Psoas muscle (tissue), 8 donors: ENCODE measurements at places on chromosomes 7 and 10. TPM values are rescaled to one million over a fixed set of nuclear protein-coding genes. Genes with fewer than 3 reads are reported as not detected.

DNA sequence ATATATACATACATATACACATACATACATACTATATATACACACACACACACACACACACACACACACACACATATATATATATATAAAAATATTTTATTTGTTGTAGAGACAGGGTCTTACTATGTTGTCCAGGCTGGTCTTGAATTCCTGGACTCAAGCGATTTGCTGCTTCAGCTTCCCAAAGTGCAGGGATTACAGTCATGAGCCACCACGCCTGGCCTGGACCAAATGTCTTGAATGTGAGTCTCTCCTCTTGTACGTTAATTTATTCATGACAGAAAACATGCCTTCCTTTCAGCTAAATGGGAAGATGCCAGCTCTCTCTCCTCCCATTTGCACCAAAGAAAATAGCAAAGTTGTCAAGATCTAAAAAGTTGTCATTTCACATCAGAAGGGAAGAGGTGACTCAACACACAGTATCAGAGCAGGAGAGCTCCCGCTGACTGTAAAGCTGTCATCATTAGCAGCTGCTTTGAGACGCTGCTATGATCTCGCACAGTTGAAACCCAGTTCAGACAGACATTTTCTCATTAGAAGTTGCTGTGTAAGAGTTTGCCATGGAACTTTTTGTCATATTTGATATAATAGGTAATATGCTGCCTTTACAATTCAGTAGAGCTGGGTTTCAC is 224.3 kb downstream of the SFMBT2 start:
- no peak overlapping the region for H3K27ac ChIP-seq
- H3K36me3 ChIP-seq, result peaks cover 5% of the 10 kb centered on the region
- no peak for DNase-seq
- no peak overlapping the region for H3K4me3 ChIP-seq
- no peaks in the 10 kb centered on the region for H3K4me1 ChIP-seq

GRCh38 chr7:99221866-99222265 is 14.0 kb upstream of the KPNA7 start:
- DNase-seq, result no peak
- H3K36me3 ChIP-seq, result no peaks in the 10 kb centered on the region
- no peaks in the 10 kb centered on the region for H3K4me1 ChIP-seq
- no peak overlapping the region for H3K27ac ChIP-seq
- H3K4me3 ChIP-seq, result no peak overlapping the region

Gene ZKSCAN1
- total RNA-seq, result 39.2 TPM

Gene VENTX
- total RNA-seq, result 0.29 TPM

- DNase-seq, result no peak
- H3K36me3 ChIP-seq, result no peaks in the 10 kb centered on the region
- no peaks in the 10 kb centered on the region for H3K27me3 ChIP-seq
- H3K4me3 ChIP-seq, result no peak overlapping the region
- H3K4me1 ChIP-seq, result no peaks in the 10 kb centered on the region
- H3K27ac ChIP-seq, result no peak overlapping the region
These were observed 52.3 kb upstream of the CYP2C18 start for GRCh38 chr10:94631077-94631875.

- no peaks in the 10 kb centered on the region for H3K27me3 ChIP-seq
- peaks cover 8% of the 10 kb centered on the region for H3K4me1 ChIP-seq
- no peak overlapping the region for H3K4me3 ChIP-seq
- H3K27ac ChIP-seq, result no peak overlapping the region
- no peak for DNase-seq
These were observed 649.1 kb downstream of the TNS3 start for GRCh38 chr7:46932676-46933424.

Gene PDZD7
- total RNA-seq, result not detected

Gene OR6V1
- not detected for total RNA-seq

GRCh38 chr7:33745934-33746333 is 159.4 kb upstream of the BMPER start:
- H3K27me3 ChIP-seq, result no peaks in the 10 kb centered on the region
- H3K27ac ChIP-seq, result no peak overlapping the region
- H3K36me3 ChIP-seq, result no peaks in the 10 kb centered on the region
- DNase-seq, result no peak
- H3K4me1 ChIP-seq, result peaks cover 18% of the 10 kb centered on the region

- peaks cover 20% of the 10 kb centered on the region for H3K27me3 ChIP-seq
- peak; percentile 76 for DNase-seq
- H3K27ac ChIP-seq, result peak overlapping the region; percentile 9
- peaks cover 7% of the 10 kb centered on the region for H3K4me1 ChIP-seq
- no peaks in the 10 kb centered on the region for H3K36me3 ChIP-seq
These were observed 19.2 kb downstream of the TMEM270 start for GRCh38 chr7:73879977-73880681.

- H3K4me1 ChIP-seq, result peaks cover 7% of the 10 kb centered on the region
- no peaks in the 10 kb centered on the region for H3K27me3 ChIP-seq
- peak; percentile 52 for DNase-seq
- H3K27ac ChIP-seq, result peak overlapping the region; percentile 52
- peaks cover 80% of the 10 kb centered on the region for H3K36me3 ChIP-seq
These were observed 37.0 kb upstream of the FOXL3 start for GRCh38 chr7:252981-253380.

Gene SHTN1
- total RNA-seq, result 0.98 TPM

- DNase-seq, result peak; percentile 45
- no peak overlapping the region for H3K4me3 ChIP-seq
- no peaks in the 10 kb centered on the region for H3K4me1 ChIP-seq
- no peaks in the 10 kb centered on the region for H3K27me3 ChIP-seq
These were observed 1.8 kb downstream of the RBP3 start for GRCh38 chr10:47349941-47350371.

- H3K27me3 ChIP-seq, result no peaks in the 10 kb centered on the region
- DNase-seq, result no peak
- H3K4me1 ChIP-seq, result peaks cover 56% of the 10 kb centered on the region
- H3K27ac ChIP-seq, result no peak overlapping the region
- H3K36me3 ChIP-seq, result no peaks in the 10 kb centered on the region
- H3K4me3 ChIP-seq, result no peak overlapping the region
These were observed 59.4 kb downstream of the SHH start for GRCh38 chr7:155752756-155753445.

DNA sequence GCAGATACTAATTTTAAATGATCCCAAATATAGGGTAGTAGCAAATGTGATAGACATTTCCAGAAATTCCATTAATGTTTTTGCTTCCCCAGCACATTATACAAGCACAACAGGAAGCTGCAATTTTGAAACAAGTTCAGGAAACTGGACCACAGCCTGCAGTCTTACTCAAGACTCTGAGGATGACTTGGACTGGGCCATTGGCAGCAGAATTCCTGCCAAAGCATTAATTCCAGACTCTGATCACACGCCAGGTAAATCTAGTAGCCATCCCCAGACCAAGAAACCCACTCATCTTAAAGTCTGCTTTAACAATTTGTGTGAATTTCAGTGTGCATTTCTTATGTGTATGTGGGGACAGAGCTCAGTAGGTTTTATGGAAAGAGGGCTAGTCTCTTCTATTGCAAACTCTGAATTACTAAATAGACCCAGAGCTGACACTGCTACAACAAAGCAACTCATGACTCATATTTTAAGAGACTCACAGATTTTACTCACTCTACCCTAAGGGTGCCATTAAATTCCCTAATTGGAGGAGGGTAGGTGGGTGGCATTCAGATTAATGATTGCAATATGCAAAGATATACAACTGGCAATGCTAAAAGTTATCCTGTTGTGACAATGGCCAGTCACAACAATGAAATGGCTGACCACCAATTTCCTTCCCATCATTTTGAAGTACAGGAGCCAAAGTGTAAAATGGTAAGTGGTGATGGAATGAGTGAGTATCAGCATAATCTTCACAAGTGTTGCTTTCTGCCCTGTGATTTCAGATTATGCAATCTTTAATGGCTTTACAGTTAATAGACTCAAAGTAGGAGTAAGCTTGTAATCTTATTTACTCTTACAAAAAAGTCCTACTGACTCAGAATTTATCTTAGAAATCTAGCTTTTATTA is 317.6 kb upstream of the PLXDC2 start:
- no peaks in the 10 kb centered on the region for H3K36me3 ChIP-seq
- DNase-seq, result peak; percentile 46
- H3K27me3 ChIP-seq, result no peaks in the 10 kb centered on the region
- H3K4me3 ChIP-seq, result no peak overlapping the region
- no peak overlapping the region for H3K27ac ChIP-seq

GRCh38 chr7:103857435-103857834 is 132.0 kb downstream of the RELN start:
- no peaks in the 10 kb centered on the region for H3K36me3 ChIP-seq
- DNase-seq, result no peak
- no peak overlapping the region for H3K4me3 ChIP-seq
- H3K27me3 ChIP-seq, result no peaks in the 10 kb centered on the region
- no peaks in the 10 kb centered on the region for H3K4me1 ChIP-seq
- H3K27ac ChIP-seq, result no peak overlapping the region

DNA sequence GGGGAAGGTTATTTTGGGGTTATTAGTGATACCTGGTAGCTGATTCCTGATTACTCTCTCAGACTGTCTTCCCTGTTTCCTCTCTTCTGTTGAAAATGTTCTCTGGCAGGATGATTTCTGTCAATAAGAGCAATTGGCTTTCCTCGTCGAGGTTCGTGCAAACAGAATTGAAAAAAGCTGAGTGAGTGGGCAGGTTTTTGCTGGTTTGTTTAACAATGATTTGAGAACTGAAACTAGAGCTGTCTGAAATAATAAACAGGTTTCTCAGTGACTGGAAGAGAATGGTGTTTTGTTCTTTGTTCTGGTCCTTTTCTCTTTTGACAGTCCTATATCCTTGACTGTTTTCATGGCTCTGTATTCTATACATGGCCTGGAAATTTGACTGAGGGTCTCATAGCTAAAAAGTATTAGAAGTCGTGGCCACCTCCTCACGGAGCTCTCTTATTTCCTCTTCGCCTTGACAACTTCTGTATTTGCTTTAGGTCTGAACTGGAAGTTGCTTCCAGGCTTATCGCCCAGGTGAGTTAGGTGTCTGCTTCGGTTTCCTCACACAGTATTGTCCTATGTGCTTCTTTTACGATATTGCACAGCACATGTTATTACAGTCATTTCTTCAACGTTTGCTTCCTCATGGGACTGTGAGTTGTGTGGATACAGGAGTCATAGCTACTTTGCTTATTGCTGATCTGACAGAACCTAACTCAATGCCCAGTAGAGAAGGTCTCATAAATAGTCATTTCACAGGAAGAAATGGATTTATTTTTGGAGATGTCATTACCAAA is 403.6 kb downstream of the NRG3 start:
- no peak for DNase-seq
- no peaks in the 10 kb centered on the region for H3K36me3 ChIP-seq
- H3K4me1 ChIP-seq, result no peaks in the 10 kb centered on the region
- no peak overlapping the region for H3K27ac ChIP-seq
